Activated CD4-positive, alpha-beta T cell treated with anti-CD3 and anti-CD28 coated beads, Interleukin-2, amount 50 U/mL, for 1 hour (primary cell): ENCODE measurements at places on chromosomes 3 and 15.
A peak's percentile ranks its signal among the peaks of the same experiment; 100 is the strongest.

DNA sequence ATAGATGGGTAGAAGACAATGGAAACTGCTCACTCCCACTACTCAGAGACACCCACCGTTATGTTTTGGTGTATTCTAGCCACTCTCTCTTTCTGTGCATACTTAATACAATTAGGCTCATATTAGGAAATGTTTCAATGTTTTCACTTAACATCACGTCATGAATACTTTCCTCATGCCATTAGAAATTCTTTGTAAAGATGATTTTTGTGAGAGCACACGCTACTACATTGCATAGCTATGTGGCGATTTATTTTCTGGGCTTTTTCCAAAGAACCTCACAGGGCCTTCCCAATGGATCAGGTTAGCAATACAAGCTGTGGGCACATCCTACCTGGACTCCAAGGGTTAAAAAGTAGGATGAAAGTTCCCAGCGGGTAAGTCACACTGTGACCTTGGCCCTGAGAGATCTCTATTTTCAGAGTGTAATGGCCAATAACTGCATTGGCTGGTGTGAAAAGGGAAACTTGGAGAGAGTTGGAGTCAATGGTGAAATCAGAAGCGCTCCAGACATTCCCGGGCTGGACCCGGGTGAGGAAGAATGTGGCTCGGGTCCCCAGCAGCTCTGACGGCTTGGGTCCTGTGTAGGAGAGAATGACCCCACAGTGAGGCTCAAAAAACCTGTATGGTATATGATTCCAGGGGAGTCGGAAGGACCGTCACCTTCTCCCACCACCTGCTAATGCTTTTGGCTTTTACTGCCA, 25.8 kb upstream of the TGM5 start:
- no peak for DNase-seq

DNA sequence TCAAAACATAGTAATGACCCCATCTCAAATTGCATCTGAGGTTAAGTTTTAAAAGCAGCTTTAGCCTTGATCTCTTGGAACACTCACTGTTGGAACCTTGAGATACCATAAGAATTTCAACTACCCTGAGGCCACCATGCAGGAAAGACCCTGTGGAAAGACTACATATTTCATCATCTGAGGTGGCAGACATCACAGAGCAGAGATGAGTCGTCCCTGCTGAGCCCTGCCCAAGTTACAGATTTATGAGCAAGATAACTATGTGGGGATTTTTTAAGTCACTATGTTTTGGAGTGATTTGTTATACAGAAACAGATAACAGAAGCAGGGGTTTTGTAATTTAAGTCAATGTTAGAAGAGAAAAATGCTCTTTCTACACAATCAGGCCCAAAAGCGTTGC, 168.4 kb downstream of the STAC start:
- DNase-seq = no peak

DNA sequence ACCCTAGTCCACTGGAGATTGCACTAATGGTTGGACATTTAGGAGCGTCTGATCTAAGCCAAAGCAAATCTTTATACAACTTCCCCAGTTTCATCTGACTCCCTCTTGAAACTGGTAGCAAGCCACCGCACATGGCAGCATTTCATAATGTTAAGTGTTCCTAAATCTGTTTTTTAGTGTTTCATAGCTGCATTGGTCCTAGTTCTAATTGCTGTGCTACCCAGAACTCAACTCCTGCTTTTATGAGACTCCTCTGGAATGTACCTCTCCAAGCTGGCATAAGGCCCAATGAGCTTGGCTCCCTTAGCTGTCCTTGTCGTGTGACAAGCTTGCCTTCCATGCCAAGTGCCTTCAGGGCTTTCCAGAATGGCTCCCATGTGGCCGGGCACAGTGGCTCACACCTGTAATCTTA, 65.3 kb upstream of the FLNB start:
- no peak for DNase-seq

GRCh38 chr3:82505079-82505756, 743.8 kb upstream of the GBE1 start:
- no peak for DNase-seq

GRCh38 chr3:188060840-188061544, 93.0 kb upstream of the LPP start:
- peak; percentile 29 for DNase-seq

DNA sequence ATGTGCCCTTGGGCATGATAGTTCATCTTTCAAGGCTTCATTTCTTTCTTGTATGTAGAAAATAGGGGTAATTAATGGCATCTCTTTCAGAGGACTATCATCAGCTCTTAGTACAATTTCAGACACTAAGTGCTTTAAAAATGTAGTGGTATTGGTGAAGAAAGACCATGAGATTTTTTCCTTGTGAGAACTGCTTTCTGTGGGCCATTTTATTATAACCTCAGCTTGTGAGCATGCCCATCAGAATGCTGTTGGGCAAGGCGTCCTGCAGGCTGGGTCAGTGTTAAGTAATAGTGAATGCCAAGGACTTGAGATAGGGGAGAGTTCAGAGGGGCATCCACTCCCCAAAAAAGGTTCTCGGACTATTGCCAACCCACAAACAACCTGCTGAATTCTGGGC, 187.9 kb downstream of the GHSR start:
- no peak for DNase-seq
